ENCODE measurements at places on chromosomes 2 and 18. TPM values are rescaled to one million over a fixed set of nuclear protein-coding genes. Genes with fewer than 3 reads are reported as not detected.

DNA sequence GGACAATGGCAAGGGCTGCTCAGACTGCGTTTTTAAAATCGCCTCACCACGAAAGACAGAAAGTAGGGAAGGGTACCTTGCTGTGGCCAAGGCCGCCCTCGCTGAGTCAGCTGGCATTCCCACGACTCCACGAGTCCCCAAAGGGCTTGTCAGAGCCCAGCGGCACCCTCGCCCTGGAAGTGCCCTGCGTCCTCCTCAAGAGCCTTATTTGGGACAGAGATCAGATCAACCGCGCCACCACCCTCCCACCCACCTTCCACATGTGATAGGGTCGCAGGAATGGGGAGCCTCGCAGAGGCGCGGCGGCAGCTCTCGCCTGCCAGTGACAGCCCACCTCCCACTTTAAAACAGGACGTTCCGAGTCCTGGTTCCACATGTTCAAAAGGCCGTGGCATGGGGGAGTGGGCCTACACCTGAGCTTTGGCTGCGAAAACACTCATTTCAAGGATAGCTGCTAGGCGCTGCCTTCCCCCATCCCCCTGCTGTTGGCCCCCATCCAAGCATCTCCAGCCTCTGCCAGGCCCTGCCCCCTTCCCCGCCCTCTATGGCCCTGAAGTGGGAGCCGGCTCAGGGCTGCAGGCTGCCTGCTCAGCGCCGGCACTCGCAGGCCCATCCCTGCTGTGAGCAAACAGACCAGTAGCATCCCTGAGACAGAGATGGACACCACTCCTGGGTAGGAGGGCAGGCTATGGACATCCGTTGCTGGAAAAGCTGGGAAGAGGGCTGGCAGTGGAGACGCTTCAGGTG lies 38.1 kb upstream of the ARHGEF4 start:
- DNase-seq: peak; percentile 69

DNA sequence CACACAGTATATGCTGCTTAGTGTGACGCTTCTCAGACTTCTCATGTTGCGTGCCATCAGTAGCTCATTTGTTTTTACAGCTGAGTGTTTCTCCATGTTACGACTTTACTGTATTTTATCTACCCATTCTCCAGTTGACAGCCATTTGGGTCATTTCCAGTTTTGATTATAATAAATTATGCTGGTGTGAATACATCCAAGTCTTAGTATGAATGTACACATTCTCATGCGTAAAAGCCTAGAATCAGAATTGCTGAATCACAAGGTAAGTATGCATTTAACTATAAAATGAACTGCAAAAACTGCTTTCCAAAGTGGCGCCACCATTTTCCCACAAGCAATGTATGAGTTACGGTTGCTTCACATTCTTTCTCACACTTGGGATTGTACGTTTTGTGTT lies 184.2 kb upstream of the SLC35G4 start:
- DNase-seq: no peak

GRCh38 chr2:26915316-26915715 lies 55.1 kb upstream of the MAPRE3 start:
- no peak for DNase-seq

- DNase-seq: no peak
Observed at GRCh38 chr2:30139131-30139870, 7.5 kb upstream of the YPEL5 start.

DNA sequence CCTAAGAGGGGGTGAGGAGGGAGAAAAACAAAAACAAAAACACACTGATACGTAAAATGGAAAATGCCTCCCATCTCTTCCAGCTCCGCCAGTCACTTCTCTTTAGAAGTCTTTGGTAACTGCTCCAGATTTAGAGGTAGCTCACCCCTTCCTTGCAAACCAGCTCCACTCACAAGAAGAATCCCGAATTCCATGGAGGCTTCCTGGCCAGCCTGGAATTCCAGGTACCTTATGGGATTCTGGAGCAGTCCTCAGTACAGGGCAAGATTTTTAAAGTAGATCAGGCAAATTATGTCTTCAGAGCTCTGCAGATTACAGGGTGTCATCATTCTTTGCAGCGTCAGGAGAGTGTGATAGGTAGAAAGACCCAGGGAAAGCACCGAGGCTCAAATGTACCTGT lies 4.8 kb downstream of the STON1 start:
- no peak for DNase-seq

DNA sequence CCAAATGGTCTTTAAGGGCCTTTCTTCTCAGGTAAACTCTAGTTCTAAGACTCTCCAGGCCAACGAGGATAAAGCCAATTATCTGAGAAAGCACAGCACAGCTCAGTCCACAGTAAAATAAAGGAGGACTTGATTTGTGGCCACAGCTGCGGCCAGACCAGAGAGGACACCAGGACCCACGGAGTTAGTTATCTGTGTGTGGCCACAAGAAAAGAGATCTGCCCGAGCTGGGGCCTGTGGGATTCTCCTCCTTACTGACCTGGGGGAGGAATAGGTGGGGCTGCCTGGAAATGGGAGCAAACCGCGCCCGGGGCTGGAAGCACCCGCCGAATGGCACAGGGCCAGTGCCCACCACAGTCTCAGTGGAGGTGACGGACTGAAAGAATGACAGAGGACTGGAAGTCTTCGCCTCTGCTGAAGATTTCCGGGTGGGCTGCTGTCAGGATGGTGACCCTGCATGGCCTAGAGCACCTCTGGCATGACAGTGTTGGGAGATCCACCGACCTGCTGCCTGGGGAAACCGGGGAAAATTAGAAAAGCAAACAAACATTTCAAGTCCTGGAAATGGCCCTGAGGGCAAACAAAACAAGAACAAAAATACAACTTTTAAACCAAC lies 13.3 kb downstream of the PROC start:
- no peak for DNase-seq

ADD2 gene
- 0.30 TPM for total RNA-seq
